ENCODE measurements at places on chromosomes 5 and 9.

DNA sequence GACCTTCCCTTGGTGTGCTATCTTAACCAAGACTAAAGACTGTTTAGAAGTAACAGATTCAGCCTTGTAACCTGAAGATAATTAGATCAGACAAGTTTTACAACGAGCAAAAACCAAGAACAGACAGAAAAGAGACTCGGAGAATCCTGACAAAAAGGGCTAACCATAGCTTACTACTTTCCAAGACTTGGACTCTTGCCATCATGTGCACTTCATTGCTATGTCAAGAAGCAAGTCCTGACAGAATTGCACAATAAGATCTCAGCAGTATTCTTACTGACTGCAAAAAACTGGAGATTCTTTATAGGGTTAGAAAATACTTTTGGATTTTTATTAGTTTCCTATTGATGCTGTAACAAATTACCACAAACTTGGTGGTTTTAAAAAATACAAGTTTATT is 1539.0 kb upstream of the NUDT12 start:
- peak; percentile 6 for DNase-seq

GRCh38 chr5:177132136-177133095 is 1.2 kb upstream of the NSD1 start:
- DNase-seq = peak; percentile 45

DNA sequence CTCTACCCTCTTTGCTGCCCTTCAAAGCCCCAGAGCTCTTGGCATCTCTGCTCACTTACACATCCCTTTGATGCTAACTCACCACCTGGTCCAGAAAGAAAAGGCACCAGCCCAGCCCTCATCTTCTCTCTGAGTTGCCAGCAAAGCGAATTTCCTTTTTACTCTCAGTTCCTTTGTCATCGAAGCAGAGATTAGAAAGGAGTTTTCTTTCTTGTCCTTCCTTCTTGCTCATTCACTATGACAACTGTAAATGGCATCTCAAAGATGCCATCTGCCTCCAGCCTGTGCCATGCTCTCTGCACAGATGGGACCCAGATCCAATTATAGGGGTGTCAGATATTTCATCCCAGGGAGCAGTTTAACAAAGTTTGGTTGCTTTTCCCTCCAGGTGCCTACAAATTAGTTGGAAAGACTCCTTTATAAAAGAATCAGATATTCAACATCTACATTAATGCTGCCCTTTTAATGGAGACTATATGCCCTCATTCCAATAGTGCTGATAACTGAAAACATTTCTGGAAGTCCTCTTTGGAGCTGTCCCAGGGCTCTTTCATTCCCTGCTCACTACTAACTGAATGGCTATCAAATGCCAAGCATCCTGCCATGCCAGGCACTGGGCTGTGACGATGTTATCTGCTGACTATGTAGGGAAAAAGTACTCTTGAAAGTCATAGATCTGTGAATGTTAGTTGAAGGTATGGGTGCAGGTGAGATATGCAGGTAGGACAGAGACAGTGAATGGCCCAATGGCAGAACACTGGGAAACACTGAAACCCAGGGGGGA is 58.9 kb downstream of the SUSD1 start:
- no peak for DNase-seq

DNA sequence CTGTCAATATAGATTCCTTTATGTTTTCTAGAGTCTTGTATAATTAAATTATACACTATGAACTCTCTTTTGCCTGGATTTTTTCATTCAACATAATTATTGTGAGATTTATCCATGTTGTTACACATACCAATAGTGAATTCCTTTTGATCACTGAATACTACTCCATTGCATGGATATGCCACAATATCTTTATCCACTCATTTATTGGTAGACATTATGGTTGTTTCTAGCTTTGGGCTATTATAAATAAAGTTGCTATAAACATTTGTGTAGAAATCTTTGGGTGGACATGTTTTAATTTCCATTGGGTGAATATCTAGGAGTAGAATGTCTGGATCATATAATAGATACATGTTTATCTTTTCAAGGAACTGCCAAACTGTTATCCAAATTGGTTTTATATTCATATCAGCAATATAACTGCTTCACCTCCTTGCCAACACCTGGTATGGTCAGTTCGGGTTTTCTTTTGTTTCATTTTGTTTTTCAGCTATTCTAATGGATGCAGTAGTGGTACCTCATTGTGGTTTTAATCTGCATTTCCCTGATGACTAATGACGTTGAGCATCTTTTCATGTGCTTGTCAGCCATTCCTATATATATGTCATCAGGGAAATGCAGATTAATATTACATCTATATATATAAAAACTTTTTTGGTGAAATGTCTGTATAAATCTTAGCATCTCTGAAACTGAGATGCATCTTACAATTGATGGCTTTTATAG is 32.1 kb upstream of the TCF7 start:
- DNase-seq = no peak

- no peak for DNase-seq
These were observed 168.0 kb downstream of the CDK5RAP2 start for GRCh38 chr9:120411862-120412424.

DNA sequence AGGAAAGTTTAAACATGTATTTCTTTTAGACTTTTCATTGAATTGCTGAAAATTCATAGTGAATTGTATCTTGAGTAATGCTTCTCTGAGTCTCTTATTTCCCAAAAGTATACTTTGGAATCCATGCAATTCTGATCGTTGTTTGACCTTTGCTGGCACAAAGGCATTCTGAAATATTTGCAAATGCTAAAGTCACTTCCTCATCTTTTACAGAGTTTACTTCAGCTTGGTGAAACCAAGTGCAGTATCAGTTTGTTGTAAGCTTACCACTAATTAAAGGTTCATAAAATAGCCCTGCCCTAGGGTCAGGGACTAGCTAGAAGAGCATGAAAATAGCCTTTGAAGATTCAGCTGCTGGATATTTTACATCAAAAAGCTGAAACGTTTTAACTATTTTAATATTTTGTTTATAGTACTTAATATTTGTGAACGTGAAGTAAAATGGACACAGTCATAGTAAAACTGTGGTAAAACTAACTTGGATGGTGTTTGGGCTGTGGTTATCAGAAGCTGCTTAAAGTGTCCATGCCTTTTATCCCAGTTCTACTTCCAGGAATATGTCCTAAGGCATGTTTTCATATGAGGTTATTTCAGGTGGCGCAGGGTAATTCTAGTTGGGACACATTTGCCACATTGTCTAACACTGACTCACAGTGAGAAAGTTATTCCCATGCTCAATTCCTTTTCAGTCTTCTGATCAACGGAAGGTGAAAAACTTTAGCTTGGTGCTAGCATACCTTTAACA is 45.3 kb downstream of the SLC22A5 start:
- DNase-seq = peak; percentile 73

- DNase-seq = peak; percentile 4
These were observed 262.5 kb downstream of the ELAVL2 start for GRCh38 chr9:23563517-23563916.
